Stimulated activated CD8-positive, alpha-beta memory T cell treated with anti-CD3 and anti-CD28 coated beads, Interleukin-15, amount 100 ng/mL, for 1 hour (primary cell): ENCODE measurements at places on chromosomes 11 and 22.

DNA sequence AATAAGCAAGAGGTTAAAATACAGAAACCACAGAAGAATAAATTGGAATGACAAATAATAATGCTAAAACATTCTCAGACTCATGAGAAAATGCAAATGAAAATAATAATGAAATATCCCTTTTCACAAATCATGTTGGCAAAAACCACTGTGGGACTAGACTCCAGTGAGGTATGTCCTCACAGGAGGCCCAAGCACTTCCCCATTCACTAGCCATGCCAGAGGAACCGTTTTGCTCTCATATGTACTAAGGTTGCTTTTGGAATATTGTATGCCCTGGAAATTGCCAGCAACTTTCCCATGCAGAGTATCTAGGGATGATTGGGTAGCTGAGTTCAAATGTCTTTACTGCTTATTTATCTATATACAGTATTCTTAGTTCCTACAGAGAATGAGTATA lies 106.2 kb upstream of the CHORDC1 start:
- no peak for DNase-seq

DNA sequence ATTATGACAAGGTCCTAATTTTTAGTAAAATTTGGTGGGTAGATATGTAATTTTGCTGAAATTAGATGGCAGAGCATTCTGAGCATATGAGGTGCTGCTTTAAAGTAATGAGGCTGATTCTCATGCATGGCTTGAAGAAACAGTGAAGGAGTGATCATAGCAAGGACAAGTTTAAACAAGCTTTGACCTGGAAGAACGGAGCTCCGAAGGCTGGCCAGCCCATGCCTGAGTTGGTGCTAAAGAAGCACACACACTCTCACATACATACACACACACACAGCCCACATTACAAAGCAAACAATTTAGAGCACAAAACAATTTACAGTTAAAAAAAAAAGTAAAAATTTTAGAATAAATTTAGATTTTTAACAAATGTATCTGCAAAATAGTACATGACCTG lies 150.7 kb downstream of the DCDC1 start:
- DNase-seq, result no peak

GRCh38 chr22:27135031-27135981 lies 477.9 kb downstream of the MIAT start:
- DNase-seq, result no peak

DNA sequence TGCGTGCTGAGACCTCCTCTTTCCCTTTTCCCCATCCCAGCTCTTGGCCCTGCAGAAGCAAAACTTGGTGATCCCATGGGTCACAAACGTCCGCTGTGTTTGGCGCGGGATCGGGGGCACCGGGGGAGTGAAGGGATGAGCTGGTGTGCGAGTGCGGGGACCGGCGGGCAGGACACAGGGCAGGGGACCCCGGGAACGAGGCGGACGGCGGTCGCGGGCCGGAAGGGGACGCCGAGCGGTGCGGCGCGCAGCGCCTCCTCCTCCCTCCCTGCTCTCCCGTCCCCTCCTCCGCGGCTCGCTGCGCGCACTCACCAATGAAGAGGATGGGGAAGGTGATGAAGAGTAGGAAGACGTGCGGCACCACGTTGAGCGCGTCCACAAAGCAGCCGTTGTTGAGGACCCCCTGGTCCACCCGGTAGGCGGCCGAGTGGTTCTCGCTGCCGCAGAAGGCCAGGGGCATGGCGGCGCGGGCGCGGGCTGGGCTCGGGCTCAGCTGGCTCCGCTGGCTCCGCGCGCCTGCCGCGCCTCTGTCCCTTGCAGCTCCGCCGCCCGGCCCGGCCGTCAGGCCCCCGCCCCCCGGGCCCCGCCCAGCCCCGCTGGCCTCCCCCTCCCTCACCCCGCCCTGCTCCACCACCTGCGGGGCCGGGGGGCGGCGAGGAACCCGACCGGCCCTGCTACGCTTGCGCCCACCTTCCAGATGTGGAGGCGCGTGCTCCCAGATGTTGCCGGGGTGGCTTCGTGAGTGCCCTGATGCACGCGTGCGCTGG lies at the start of gene ABCC8:
Gene ABCC8 (minus strand): TSS at position 529 of the 767 bp plus-strand sequence. CDS start 69 bp downstream, at position 460.
- DNase-seq, result no peak

GRCh38 chr11:120612513-120613263 lies 101.1 kb downstream of the GRIK4 start:
- no peak for DNase-seq
